CD8-positive, alpha-beta T cell (primary cell): ENCODE measurements at places on chromosomes 3 and 15. TPM values are rescaled to one million over a fixed set of nuclear protein-coding genes. Genes with fewer than 3 reads are reported as not detected.

- DNase-seq: no peak
Observed at GRCh38 chr3:13231781-13232666, 158.8 kb upstream of the IQSEC1 start.

- DNase-seq: no peak
Observed at GRCh38 chr3:65402597-65402996, 636.1 kb downstream of the MAGI1 start.

DNA sequence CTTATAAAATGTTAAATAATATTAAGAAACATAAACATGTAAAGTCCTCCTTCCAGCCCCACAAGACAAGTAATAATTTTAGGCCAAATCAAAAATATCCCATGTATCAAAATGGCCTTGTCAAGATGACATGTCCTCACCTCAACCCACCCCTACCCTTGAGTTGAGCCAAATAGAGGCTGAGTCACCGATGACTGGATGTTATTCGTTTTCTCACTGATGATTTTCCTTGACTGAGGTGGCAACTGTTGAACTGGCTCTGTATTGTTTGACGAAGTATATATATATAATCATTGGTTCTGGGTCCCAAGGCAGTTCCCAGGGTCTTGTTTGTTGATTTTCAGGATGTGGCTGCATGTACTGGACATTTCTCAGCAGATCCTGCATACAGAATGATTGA lies 75.3 kb downstream of the TMEM108 start:
- DNase-seq: no peak

DNA sequence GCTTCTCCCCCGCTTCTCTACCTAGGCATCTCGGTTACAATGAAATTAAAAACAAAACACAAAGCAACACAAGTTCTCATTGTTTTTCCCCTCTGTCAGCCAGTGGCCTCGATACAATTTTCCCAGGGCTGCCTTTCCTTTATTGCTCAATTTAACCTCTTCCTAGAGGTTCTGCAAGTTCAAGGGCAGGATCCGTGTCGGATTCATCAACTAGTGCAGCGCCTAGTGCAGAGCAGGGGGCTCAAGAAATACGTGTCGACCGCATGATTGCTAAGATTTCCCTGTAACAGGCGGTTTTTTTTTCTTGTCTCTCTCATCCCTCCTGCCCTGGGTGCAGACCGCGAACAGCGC lies 1.4 kb upstream of the BHLHE40 start:
- peak; percentile 31 for DNase-seq

DNA sequence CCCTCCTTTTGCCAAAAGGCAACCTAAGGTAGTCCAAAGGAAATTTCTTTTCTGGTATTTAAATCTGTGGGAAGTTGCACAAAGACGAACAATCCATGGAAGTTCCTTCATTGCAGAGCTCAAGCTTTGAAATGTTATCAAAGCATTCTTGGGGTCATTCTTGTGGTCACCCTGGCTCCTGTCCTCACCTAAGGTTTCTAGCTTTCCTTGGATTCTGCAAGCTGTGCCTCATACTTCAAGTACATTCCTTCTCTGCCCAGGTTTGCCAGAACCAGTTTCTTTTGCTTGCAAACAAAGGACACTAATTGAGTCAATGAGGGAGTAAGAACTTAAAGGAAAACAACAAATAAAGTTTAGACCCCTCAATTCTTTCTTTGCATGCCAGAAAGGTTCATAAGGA lies 329.8 kb upstream of the PDZRN3 start:
- no peak for DNase-seq

- no peak for DNase-seq
Observed at GRCh38 chr3:33458446-33458845, 18.2 kb upstream of the UBP1 start.

DNA sequence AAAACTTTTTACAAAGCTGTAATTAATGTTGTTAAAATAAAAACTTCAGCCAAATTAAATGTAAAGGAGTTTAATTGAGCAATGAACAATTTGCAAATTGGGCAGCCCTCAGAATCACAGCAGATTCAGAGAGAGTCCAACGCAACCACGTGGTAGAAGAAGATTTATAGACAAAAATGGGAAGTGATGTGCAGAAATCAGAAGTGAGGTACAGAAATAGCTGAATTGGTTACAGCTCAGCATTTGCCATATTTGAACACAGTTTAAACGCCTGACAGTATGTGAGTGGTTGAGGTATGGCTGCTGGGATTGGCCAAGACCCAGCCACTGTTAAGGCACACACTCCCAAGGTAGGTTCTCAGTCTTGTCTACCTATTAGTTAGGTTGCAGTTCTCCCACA lies 14.4 kb upstream of the PLA2G4D start:
- no peak for DNase-seq

DNA sequence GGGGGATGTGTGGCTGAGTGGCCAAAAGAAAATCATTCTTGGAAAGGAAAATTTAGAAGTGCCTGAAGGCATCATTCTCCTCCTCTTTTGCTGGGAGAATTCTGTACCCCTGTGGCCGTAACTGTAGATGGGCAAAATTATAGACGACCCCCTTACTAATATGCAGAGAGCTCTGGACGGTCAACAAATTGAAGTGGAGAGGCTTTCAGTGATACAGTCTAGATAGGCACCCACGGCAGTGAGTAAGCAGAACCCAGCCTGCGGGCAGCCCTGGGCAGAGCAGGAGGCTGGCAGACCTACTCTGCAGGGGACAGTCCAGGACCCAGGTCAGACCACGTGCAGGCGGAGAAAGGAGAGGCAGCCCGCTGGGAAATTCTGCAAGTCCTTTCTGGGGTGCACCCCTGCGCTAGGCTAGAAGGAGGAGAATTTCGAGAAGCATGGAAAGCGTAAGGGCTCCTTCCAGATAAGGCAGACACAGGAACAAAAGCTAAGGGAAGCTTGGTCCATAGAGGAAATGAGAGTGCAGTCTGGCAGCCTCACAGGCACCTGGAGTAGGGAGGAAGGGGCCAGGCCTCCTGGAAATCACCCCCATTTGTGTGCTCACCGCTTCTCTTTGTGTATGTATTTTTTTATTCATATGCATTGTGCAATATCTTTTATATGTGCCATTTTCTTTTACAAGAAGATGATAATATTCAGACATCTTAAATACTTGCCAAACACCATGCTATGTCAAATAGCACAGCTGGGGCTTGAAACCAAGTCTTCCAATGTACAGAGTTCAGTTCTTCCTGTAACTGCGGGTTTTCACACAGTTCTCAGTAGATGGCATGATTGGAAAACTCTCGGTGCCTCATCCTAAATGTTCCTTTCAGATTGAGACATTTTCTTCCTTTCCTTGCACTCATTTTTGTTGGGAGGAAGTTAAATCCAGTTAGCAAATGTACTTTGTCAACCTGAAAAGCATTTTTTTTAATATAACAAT lies 40.2 kb downstream of the LRRK1 start:
- DNase-seq: no peak

DNA sequence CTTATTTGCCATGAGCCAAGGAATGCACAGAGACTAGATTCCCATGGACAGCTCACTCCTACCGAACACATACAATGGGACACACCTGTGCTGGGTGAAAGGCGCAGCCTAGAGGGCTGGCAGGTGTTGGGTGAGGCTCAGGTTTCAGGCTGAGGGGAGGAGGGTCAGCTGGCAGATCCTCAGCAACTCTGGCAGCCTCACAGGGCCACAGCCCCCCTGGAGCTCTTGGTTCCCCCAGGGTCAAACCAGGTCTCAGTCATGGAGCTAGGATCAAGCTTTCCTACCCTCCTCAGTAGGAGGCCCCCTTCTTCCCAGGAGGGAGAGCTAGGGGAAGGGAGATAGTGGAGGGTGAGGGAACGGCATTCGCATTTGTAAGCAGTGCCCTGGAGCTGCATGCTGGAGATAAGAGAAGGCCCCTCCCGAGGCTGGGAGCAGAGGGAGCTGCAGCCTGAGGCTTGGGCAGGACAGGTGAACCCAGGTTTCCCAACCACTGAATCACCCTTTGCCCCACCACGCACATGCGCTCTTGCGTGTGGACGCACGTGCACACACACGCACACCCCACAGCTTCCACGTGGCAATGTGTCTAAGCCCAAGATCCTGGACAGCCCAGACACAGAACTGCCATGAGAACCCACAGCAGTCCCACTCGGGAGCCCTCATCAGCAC lies 26.3 kb upstream of the TFRC start:
- no peak for DNase-seq

- DNase-seq: no peak
Observed at GRCh38 chr15:72249142-72249810, 18.3 kb upstream of the PKM start.

DNA sequence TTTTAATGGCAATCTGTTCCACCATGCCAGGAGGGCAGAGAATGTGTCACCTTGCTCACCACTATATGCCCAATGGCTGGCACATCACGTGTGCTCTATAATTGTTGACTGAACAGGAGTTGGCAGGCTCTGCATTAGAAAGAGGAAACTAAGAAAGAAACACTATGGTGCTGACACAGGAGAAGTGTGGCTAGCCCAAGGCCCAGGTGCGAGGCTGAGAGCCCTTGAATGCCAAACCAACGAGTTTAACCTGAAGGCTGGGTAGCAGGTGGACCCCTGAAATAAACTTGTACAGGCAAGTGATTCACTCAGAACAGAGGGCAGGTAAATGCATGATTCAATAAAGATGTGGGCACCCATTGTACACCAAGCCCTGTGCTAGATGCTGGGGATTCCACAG lies 2.4 kb downstream of the CHCHD4 start:
- DNase-seq: no peak

GRCh38 chr3:38811822-38812221 lies 4.2 kb downstream of the SCN10A start:
- no peak for DNase-seq

DNA sequence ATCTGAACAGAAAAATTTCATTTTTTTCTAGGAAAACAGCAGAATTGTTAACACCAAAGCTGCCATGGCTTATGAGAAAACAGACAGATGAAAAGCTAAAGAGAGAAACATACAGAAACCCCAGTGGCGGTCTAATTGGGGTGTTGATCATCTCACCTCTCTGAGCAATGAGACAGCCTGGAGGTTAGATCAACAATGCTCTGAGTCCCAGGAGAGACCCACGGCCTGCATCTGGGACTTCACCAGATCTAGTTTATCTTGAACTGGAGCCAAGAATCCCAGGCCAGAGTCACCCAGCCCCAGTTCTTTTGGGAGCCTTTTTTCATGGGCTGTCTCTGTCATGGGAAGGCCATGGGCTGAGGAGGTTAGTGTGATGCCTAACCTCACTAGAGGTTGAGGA lies 3.5 kb upstream of the GALNT15 start:
- DNase-seq: no peak

DNA sequence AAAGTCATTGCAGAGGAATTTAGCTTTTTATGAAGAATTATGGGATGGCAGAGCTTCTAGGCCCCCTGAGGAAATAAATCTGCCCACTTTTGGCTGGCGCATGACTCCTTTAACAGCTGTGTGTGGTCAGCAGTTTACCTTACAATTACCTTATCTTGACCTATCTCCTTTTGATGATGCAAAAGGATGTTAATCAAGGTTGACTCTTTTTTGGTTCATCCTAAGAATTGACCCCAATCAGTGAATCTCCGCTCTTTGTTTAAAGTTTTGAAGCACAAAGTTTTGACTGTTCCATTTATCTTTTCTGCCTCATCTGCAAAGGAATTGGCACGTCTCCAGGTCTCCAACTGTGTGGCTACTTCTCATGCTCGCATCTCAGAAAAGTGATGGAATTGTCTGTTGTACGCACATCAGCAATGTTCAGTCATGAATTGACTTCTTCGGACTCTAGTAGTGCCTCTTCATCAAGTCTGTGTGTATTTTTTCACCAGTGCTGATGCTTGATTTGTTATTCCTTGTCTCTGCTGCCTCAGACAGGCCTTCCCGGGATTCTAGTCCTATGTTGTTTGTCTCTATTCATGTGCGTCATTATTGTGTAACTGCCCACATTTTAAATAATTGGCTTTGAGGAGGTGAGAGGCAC lies 196.2 kb upstream of the CFAP20DC start:
- no peak for DNase-seq

GRCh38 chr3:167203062-167203461 lies 177.0 kb downstream of the ZBBX start:
- DNase-seq: no peak

DNA sequence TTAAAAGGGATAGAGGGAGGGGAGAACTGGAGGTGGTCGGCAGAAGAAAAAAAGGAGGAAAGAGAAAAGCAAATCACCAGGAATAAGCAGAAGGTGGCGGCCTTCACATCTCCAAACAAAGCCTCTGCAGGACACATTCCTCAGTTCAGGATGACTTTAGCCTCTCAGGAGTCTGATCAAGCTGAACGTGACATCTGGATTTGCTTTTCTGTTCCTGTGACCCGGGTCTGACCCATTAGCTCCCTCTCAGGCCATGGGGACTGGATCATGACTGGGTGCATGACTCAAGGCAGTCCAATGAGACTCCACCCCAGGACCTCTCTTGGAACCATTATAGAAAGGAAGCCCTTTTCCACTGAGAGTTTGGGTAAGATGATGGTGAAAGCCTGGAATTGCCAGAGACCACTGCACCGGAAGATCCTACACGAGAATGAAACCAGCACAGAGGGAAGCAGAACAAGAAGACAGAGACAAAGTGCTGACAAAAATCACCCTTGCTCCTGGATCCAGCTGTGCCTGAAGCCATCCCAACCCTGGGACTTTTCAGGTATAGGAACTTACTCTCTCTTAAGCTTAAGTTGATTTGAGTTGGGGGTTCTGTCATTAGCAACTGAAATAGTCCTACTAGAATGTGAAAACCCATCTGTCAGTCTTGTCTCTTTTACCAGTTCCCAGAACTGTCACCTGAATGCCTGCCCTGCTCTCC lies 45.4 kb upstream of the RAD18 start:
- no peak for DNase-seq

GRCh38 chr3:58334013-58334321 lies 1.3 kb downstream of the PXK start:
- no peak for DNase-seq

- DNase-seq: no peak
Observed at GRCh38 chr3:18190646-18191045, 234.5 kb downstream of the SATB1 start.

FGF7 gene
- total RNA-seq: not detected

NUP210 gene
- 80.6 TPM for total RNA-seq

LARP6 gene
- not detected for total RNA-seq

CHCHD6 gene
- total RNA-seq: 6.4 TPM

TP63 gene
- total RNA-seq: not detected

ITIH1 gene
- not detected for total RNA-seq

PLSCR4 gene
- total RNA-seq: not detected

KLHL6 gene
- total RNA-seq: 27.7 TPM
